ENCODE measurements at places on chromosomes 12 and 14.
A peak's percentile ranks its signal among the peaks of the same experiment; 100 is the strongest.

DNA sequence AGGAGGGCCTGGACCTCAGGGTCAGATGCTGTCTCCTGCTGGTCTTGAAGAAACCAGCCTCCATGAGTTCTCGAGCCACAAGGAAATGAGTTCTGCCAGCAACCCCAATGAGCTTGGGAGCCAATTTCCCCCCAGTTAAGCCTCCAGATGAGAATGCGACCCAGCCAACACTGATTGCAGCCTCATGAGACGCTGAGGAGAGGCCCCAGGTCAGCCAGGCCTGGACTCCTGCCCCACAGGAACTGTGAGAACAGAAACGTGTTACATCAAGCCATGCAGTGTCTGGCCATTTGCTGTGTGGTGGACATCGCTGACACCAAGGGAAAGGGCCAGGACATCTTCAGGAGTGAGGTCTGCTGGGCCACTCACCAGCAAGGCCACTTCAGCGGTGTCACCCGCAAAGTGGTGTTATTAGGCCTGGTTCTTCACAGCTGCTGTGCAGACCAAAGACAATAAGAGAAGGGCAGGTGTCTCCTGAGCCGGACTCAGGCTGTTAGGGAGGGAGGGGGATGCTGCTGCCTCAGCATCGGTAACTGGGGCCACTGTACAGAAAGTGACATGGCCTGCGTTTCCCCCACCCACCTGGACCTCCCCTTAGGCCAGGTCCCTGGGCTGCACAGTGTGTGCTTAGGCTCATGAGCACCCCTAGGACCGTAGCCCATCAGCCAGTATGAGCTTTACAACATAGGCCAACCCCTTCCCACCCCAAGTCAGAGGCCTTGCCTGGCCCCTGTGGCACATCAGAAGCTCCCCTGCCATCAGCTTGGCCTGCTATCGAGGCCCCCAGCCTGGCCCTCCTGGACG lies 272.4 kb upstream of the RTL1 start:
- no peak for DNase-seq

GRCh38 chr12:129871991-129872972 lies 31.5 kb downstream of the TMEM132D start:
- DNase-seq = no peak

DNA sequence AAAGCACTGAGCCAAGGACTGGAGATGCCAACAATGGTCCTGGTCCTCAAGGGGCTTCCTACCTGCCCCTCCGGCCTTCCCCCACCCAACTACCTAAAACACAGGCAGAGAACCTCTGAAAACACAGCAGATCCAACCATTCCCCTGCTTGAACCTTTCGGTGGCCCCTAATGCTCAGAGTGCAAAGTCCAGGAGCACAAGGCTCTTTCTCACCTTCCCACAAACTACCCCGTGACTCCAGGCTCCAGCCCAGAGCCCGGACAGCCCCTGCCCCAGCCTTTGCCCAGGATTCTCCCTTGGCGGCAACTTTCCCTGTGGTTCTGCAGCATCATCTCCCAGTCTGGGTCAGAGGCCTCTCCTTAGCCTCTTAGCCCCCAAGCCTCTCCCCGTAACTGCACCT lies 1.6 kb upstream of the CD9 start:
- DNase-seq = no peak

GRCh38 chr12:25960961-25961360 lies 2.5 kb downstream of the RASSF8 start:
- DNase-seq = no peak

DNA sequence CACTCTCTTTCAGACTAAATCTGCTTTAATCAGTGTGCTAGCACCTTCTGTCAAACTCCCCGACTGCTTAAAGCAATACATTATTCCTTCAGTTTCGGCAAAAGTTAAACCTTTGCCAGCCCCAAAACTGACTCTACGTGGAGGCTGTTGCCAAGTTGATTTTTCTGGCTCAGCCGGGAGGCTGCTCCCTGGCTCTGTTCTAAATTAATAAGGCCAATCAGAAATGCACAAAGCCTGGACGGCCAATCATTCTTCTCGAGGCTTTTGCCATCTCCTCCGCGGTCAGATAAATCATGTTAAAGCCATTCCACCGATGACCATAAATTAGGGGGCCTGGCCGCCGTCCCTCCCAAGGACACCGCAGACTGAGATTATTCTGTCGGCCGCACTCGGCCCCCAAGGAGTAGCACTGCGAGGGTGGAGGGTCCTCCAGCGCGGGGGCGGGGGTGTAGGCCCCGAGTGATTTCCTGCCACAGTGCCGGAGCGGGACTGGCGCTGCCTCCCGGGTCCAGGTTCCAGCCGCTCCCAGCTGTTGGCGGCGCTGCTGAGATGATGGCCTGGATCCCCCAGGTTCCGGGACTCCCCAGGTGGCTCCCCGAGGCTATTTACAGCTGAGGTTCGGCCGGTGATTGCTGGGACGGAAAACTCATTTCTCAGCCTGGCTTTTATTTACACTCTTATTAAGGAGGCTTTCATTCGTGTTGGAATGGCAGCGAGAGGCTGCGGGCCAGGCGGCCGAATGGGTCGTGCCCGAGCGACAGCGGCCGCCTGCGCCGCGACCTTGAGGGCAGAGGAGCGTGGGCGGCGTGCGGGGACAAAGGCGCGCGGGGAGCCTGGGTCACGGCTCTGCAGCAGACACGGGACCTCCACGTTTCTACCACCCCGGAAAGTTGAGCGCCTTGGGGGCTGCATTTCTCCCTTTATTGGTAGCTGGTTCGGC lies 165.1 kb downstream of the MON2 start:
- no peak for DNase-seq

DNA sequence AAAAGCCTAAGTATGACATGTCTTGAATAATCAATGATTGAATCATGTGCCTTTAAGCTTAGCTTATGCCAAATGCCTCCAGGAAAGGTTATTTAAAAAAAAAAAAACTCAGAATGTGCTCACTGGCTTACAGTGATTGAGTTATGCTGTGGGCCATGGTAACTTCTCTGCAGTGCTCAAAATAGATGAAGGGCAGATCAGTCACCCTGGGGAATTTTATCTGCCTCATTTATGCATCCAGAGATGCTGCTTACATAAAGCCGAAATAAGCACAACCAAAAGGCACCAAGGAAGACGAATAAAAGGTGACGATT lies 118.7 kb upstream of the MDM1 start:
- no peak for DNase-seq

DNA sequence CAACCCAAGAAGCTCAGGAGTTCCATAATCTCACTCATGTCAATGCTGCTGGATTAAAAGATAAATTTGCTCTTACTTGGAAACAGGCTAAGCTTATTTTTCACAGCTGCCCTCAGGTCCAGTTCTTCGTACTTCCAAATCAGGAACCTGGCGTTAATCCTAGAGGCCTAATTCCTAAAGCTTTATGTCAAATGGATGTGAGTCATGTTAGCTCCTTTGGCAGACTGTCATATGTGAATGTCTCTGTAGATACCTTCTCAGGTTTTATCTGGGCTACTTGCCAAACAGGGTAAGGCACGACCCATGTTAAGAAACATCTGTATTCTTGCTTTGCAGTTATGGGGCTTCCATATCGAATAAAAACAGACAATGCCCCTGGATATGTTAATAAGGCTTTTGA lies 504.6 kb downstream of the ALG10 start:
- no peak for DNase-seq

GRCh38 chr12:53564941-53565340 lies 57.7 kb upstream of the NPFF start:
- DNase-seq = no peak

GRCh38 chr14:24367514-24368211 lies at the start of gene NFATC4:
TSS of gene NFATC4 (plus strand) at chr14:24368184. CDS start at chr14:24368341, 157 bp downstream.
- DNase-seq = no peak

DNA sequence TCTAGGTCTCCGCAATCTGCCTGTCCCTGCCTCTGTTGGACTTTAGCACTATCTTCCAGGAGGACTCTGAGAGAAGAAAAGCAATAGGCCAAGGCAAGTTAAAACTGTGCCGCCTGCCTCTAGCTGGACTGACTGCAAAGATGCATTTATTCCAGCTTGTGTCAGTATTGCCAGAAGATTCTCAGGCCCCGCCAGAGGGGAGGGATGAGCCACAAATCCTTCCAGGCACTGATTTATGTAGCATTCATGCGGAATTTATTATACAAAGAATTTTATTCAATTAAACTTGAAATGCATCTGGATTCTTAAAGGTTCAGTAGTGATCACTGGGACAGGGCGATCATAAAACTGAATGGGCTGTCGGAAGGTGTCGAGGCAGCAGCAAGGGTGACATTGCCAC lies 19.8 kb downstream of the MMAB start:
- no peak for DNase-seq

DNA sequence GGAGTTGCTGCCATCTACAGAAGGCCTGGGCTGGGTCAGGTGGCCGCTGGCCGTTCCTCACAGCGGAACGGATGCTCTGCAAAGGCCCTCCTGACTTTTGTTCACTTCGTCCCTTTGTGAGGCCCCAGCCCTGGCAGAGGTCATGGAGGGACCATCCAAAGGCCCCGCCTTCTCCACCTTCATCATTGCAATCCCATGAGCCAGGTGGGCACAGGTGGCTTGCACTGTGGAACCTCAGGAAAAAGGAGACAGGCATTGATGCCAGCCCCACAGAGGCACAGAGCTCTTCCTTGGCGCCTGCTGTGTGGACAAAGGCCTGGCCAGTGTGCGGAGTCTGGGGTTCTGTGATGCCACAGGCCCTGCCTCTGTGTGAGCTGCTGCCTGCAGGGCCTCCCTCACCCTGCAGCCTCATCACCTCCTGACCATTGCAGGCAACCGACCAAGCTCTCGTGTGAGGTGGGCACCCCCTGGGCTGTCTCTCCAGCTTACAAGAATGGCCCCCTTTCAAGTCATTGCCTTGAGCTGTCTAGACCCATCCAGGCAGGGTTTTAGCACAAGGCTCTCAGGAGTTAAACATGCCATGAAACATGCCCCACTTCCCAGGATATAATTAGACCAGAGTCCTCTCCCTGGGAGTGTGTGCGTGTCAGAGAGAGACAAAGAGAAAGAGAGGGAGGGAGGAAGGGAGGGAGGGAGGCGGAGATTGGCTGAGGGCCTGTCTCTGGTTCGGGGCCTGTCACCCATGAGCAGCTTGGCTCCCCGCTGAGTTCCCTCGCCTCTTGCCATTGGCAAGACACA lies 19.3 kb downstream of the NFKBIA start:
- DNase-seq = peak; percentile 83

- no peak for DNase-seq
Measured at GRCh38 chr12:4435537-4435936, 10.1 kb downstream of the FGF6 start.

DNA sequence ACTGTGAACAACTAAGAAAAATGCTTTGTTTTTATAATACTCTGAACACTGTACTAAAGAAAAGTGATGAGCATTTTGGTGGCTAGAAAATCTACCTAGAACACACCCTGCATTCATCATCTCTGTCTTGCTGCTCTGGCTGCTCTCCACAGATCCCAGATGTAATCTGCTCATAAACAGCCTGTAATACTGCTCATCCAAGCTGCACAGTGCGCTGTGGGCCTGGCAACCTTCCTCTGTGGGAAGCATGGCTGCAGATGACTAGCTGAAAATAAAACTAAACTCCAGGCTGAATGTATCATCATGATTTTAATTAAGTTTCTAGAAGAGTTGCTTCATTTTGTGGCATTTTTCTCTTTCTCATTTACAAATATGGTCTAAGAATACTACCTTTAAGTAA lies 200.7 kb downstream of the SLC2A13 start:
- no peak for DNase-seq

- DNase-seq = no peak
Measured at GRCh38 chr12:34348836-34349672, 326.8 kb downstream of the ALG10 start.

- DNase-seq = no peak
Measured at GRCh38 chr12:126419131-126419530, 1353.9 kb downstream of the AACS start.

- no peak for DNase-seq
Measured at GRCh38 chr12:7497661-7498060, 5.9 kb downstream of the CD163 start.

DNA sequence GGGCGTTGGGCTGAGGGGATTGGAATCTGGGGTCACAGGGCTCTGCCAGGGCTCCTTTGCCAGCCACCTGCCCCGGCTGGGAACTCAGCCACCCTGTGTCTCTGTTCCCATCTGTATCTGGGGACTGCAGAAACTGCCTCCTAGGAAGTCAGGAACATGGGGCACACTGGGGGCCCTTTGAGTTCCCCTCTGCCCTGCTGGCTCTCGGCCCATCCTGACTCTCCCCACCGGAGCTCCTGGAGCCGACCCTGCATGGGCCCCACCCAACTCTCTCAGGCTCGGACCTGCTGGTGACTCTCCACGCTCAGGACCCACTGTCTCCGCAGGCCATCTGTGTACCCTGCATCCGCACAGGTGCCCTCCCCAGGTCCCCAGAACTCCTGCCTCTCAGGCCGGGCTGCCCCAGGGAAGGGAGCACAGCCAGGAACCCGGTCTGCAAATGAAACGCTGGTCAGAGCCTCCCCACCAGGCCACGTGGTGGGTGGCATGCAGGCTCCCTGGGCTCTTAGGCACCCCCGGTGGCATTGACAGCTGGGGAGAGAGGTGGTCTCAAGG lies 82.8 kb downstream of the KIF26A start:
- DNase-seq = no peak

GRCh38 chr12:63480186-63480585 lies 188.1 kb downstream of the DPY19L2 start:
- no peak for DNase-seq

GRCh38 chr12:23424685-23425084 lies 524.8 kb downstream of the SOX5 start:
- DNase-seq = no peak

GRCh38 chr12:124740691-124741137 lies 123.0 kb downstream of the SCARB1 start:
- no peak for DNase-seq

GRCh38 chr14:52032204-52032801 lies 36.6 kb downstream of the NID2 start:
- DNase-seq = no peak

- DNase-seq = peak; percentile 46
Measured at GRCh38 chr14:69713209-69713781, 53.6 kb upstream of the SRSF5 start.

DNA sequence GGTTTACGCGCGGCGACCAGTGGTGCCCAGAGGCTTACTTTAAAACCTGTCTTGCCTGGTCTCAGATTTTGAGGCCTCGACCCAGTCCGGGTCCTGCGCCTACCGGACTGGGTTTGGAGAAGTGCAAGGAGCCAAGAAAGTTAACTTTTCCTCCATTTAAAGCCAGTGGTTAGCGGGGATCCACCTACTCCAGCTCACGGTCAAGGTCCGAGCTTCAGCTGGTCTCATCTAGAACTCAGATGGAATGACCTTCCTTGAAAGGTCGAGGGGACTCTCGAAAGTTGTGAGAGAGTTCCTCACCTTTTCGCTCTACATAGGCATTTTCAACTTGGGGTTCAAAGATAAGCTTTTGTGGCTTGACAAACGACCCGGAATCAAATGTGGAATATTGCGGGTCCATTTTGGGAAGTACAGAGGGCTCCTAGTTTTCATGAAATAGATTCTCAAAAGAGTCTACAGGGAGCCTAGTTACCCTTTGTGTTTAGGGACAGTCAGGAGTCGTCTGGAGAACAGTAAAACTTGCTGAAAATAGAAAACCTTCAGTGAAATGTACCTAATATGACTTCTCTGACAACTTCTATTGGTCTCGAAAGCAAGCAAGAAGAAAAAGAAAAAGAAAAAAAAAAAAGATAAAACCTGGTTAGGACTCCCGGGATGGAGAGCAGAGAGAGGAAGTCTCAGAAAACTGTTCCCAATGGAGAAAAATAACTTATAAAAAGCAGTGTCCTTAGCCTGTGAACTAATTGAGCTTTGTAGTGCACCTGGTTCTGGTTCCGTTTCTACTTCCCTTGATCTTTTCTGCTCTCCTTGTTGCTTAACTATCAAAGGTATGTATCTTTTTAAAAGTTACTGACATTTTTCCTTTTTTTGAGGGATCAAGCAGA lies 1.4 kb downstream of the KCNMB4 start:
- DNase-seq = no peak

- no peak for DNase-seq
Measured at GRCh38 chr12:96258104-96258961, 64.2 kb downstream of the ELK3 start.
